Activated CD8-positive, alpha-beta T cell treated with anti-CD3 and anti-CD28 coated beads, Interleukin-2, amount 10 ng/mL, durations not matched to agents 7 days and 5 days (primary cell): ENCODE measurements at places on chromosomes 16 and 17. TPM values are rescaled to one million over a fixed set of nuclear protein-coding genes. Genes with fewer than 3 reads are reported as not detected.

The ELMO3 gene
- total RNA-seq, result 8.0 TPM

The TBC1D26 gene
- 0.23 TPM for total RNA-seq

The C16orf82 gene
- total RNA-seq, result not detected

The CES3 gene
- 4.3 TPM for total RNA-seq

The FBXW10 gene
- not detected for total RNA-seq

The OTOP3 gene
- total RNA-seq, result not detected

DNA sequence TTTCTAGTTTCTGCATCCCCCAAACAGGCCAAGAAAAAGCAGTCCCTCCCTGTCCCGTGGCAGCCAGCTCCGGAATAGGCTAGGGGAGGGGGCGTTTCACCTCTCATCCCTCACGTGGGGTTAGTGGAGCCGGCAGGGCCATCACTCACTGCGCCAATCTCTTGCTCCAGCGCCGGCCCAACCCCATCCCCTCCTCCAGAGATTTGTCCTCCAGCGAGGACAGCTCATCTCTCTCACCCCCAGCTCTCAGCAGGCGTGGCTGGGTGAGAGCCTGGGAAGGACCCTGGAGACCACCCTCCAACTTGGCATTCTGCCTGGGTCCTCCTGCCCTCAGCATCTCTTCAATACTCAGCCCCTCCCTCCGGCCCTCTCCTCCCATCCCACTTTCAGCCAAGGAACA is 74.1 kb downstream of the TMEM132E start:
- no peaks in the 10 kb centered on the region for H3K36me3 ChIP-seq
- no peak overlapping the region for H3K27ac ChIP-seq
- no peak overlapping the region for H3K4me3 ChIP-seq
- H3K4me1 ChIP-seq, result no peaks in the 10 kb centered on the region

DNA sequence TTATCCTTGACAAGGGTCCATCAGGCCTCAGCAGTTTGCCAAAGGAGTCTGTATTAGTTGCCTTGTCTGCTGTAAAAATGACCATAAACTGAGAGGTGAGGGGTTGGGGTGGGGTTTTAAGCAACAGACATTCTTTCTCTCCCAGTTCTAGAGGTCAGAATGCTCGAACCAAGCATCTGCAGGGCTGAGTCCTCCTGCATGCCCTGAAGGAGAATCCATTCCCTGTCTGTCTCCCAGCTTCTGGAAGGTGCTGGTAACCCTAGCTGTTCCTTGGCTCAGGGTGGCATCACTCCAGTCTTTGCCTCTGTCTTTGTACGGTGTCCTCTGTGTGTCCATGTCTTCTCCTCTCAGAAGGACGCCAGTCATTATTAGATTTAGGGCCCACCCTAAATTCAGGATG is 17.5 kb upstream of the IRF8 start:
- no peaks in the 10 kb centered on the region for H3K36me3 ChIP-seq
- H3K27ac ChIP-seq, result no peak overlapping the region
- no peak overlapping the region for H3K4me3 ChIP-seq
- H3K27me3 ChIP-seq, result peaks cover 24% of the 10 kb centered on the region
- DNase-seq, result no peak
- peaks cover 12% of the 10 kb centered on the region for H3K4me1 ChIP-seq

DNA sequence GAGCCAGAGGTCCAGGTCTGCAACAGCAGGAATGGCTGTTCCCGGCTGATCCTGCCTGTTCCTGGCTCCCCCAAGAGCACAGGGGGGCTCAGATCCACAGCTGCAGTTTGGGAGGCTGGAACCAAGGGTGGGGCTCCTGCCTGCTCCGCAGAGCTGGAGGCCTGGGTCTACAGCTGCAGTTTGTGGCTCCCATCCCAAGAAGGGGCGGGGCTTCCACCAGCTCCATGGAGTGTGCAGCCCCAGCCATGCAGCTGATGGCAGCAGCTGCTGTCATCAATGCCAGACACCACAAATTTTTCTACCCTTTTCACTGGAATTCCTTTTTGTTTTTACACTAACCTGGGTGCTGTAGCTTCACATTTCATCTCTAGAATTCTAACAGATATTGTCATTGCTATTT is 135.4 kb upstream of the KIF2B start:
- DNase-seq, result no peak
- no peaks in the 10 kb centered on the region for H3K27me3 ChIP-seq
- no peak overlapping the region for H3K4me3 ChIP-seq
- H3K27ac ChIP-seq, result no peak overlapping the region
- H3K36me3 ChIP-seq, result no peaks in the 10 kb centered on the region
- H3K4me1 ChIP-seq, result no peaks in the 10 kb centered on the region

GRCh38 chr17:6514371-6514770 is 42.0 kb downstream of the PITPNM3 start:
- no peaks in the 10 kb centered on the region for H3K4me1 ChIP-seq
- H3K4me3 ChIP-seq, result no peak overlapping the region

- H3K4me1 ChIP-seq, result peaks cover 29% of the 10 kb centered on the region
- no peak overlapping the region for H3K4me3 ChIP-seq
- no peak overlapping the region for H3K27ac ChIP-seq
- no peak for DNase-seq
- H3K36me3 ChIP-seq, result no peaks in the 10 kb centered on the region
Observed at GRCh38 chr17:17700251-17700969, 19.2 kb downstream of the RAI1 start.

- H3K4me3 ChIP-seq, result no peak overlapping the region
- H3K36me3 ChIP-seq, result no peaks in the 10 kb centered on the region
- peak overlapping the region; percentile 11 for H3K27ac ChIP-seq
- DNase-seq, result no peak
- H3K4me1 ChIP-seq, result peaks cover 52% of the 10 kb centered on the region
- H3K27me3 ChIP-seq, result peaks cover 2% of the 10 kb centered on the region
Observed at GRCh38 chr17:83203073-83203471, 123.7 kb downstream of the METRNL start.
